CD4-positive, alpha-beta T cell treated with Interleukin-6 at 100 ng/mL for 8 hours (primary cell): ENCODE measurements at places on chromosomes 2 and 18.

- no peak for DNase-seq
Measured at GRCh38 chr2:1729242-1729641, 15.1 kb downstream of the PXDN start.

DNA sequence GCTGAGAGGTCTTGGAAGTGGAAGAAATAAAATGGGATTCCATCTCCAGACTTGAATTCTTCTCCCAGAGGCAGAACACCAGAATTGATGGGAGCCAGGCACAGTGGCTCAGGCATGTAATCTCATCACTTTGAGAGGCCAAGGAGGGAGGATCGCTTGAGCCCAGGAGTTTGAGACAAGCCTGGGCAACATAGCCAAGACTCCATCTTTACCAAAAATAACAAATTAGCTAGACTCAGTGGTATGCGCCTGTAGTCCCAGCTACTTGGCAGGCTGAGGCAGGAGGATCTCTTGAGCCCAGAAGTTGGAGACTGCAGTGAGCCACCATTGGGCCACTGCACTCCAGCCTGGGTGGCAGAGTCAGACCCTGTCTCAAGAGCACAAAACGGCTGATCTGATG lies 144.3 kb downstream of the C1D start:
- no peak for DNase-seq

DNA sequence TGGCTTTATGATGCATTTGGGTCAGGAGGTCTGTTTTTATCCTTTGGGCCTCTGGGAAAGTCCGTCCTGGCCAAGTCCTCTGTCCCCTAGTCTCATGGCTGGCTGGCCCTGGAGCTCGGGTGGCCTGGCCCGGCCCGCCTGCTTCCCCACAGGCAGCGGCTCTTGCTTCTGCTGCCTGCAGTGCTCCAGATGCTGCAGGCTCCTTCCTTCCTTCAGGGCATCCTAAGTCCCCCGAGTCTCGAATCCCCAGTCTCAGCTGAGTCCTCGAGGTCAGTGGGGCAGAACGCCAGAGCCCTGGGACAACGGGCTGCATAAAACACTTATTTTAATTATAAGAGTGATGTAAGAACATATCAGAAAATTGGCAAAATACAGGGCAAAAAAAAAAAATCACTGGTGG lies 71.2 kb downstream of the HPCAL1 start:
- no peak for DNase-seq

GRCh38 chr2:86753606-86754005 lies 33.5 kb downstream of the RMND5A start:
- no peak for DNase-seq

DNA sequence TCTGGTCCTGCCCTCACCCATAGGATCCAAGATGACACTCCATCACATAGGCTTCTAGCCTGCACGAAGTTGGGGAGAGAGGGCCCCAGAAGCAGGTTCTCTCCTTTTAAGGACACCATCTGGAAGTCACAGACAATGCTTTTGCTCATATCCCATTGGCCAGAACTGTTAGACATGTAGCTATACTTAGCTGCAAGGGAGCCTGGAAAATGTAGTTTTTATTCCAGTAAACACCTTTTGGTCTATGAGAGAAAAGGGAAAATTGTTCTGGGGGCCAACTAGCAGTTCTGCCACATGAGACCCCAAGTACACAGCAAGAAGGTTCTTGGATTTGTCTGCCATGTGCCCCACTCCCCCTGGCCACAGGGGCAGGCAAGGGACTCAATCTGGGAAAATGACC lies 206.1 kb downstream of the ZFP36L2 start:
- DNase-seq = no peak

- no peak for DNase-seq
Measured at GRCh38 chr18:45850021-45850420, 24.5 kb downstream of the SIGLEC15 start.

DNA sequence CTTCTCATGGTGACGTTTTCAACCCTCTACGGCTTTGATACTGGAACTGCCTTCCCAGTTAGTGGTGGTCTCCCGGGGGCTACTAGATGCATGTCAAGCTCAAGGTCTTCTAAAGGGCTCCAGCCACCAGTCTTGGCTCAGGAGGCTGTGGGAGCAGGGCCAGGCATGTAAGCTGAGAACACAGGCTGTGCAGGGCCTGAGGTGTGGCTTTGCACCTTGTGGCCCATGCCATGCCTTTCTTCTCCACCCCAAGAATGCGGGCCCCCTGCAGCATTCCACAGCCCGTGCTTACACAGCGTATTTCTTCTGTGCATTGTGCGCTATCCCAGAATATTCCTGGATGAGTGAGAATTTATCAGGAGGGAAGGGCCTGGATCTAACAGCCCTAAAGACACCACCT lies 144.9 kb downstream of the SEPTIN10 start:
- DNase-seq = no peak

GRCh38 chr2:85288244-85288725 lies 39.5 kb downstream of the TGOLN2 start:
- no peak for DNase-seq

- DNase-seq = no peak
Measured at GRCh38 chr2:148596018-148596417, 48.5 kb upstream of the EPC2 start.

- no peak for DNase-seq
Measured at GRCh38 chr18:41647914-41648313, 307.1 kb upstream of the PIK3C3 start.

DNA sequence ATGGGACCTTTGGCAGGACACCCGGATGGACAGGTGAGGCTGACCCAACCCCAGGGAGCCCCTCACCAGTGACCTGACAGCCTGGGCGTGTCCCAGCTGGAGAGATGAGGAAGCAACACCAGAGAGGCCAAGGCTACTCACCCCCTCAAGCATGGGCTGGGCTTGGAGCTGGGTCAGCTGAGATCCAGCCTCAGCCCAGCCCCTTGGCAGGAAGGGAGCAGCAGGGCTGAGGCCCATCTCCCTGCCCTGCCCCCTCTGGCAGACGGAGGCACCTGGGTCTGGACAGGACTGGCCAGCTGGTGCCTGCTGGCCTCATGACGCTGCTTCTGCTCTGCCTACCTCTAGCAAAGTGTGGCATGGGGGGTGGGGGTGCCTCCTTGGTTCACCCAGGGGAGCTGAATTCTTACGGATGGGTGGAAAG lies 37.8 kb downstream of the HS6ST1 start:
- DNase-seq = no peak

- no peak for DNase-seq
Measured at GRCh38 chr2:235910067-235910466, 258.1 kb downstream of the GBX2 start.

GRCh38 chr2:72162574-72162973 lies 14.9 kb upstream of the CYP26B1 start:
- no peak for DNase-seq

GRCh38 chr2:147100406-147101035 lies 744.3 kb upstream of the ACVR2A start:
- DNase-seq = no peak

GRCh38 chr18:73615506-73615905 lies 532.1 kb downstream of the FBXO15 start:
- no peak for DNase-seq

DNA sequence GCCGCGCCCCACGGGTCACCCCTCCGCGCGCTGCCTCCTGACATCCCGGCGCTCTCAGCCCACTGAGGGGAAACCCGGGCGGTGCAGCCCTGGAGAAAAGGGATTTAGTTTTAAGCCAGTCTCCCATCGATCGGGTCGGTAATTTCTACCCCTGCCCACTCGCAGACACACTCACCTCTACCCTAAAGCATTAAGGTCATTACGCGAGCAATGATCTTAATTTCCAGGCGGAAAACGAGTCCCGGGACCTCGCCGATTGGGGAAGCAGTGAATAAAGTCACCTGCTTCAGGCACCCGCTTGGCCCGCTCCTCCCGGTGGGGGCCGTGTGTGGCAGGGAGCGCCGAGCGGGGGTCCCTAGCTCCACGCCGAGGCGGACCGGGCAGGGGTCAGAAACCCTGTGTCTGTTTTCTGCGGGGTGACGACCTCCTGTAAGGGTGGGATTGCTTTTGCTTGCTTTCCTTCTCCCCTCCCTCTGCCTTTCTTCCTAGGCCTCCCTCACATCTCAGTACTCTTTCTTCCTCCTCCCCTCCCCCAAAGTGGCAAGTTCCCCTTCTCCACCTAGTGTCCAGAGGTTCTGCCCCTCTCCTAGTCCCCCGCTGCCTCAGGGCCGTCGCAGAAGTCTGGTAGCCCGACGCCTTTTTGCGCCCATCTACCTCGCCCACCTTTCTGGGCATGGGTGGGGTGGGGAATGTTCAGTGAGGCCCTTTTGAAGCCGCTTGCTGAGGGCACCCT lies 142.6 kb downstream of the MEIS1 start:
- DNase-seq = no peak

- DNase-seq = no peak
Measured at GRCh38 chr2:226398580-226398979, 401.0 kb downstream of the IRS1 start.

DNA sequence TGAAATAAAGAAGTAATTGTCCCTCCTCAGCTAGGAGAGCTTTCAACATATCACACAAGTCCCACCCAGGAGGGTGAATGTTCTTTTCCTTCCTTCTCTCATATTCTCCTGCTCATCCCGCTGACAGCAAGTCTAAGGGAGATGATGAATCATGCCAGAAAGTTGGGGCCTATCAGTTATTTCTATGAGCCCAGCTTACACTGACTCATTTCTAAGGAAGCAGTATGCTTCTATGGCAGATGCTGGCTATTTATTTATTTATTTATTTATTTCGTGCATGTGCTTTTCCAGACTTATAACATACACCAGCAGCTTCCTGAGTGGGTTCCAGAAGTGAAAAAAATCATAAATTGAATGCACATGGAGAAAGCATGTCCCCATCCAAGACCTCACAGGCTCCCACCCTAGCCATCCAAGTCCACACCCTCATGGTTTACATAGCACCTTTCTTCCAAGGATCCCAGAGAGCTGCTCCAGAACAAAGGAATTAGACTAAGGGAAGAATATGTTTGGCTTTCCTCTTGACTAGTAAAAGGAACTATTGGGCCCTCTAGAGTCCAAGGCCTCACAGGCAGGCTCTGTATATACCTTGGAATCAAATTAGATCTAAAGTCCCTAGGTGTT lies 1074.2 kb upstream of the ZEB2 start:
- no peak for DNase-seq

- no peak for DNase-seq
Measured at GRCh38 chr2:69781321-69782248, 39.7 kb downstream of the ANXA4 start.

- peak; percentile 44 for DNase-seq
Measured at GRCh38 chr2:74206180-74206688, 7.8 kb downstream of the MTHFD2 start.

- no peak for DNase-seq
Measured at GRCh38 chr18:47149457-47150028, 757 bp downstream of the HDHD2 start.

DNA sequence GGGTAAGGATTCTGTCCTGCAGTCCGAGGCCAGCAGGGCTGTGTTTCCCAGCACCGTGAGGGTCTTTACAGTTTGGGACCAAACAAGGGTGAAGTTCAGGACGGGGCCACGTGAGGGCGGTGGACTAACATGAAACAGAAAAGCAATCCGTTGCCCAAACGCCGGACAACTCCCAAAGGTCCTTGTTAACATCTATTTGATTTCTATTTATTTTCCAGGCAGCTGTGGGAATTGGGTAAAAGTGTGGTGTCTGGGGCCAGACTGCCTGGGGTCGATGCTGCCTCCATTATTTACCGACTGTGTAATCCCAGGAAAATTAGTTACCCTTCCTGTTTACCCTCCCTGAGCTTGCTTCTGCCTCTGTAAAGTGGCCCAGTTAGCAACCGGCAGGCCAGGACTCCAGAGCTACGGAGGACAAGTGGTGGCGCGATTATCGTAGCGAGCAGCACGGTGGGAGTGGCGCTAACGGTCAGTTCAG lies 66.3 kb upstream of the TCF7L1 start:
- DNase-seq = no peak

- DNase-seq = no peak
Measured at GRCh38 chr18:5393779-5394178, 98.3 kb upstream of the ZBTB14 start.

- DNase-seq = no peak
Measured at GRCh38 chr2:176507786-176508185, 238.5 kb downstream of the MTX2 start.

- DNase-seq = no peak
Measured at GRCh38 chr18:74861154-74861553, 263.5 kb downstream of the ZNF407 start.

- no peak for DNase-seq
Measured at GRCh38 chr2:160651416-160652200, 158.0 kb upstream of the RBMS1 start.

- DNase-seq = no peak
Measured at GRCh38 chr2:191304939-191305875, 60.0 kb downstream of the MYO1B start.

DNA sequence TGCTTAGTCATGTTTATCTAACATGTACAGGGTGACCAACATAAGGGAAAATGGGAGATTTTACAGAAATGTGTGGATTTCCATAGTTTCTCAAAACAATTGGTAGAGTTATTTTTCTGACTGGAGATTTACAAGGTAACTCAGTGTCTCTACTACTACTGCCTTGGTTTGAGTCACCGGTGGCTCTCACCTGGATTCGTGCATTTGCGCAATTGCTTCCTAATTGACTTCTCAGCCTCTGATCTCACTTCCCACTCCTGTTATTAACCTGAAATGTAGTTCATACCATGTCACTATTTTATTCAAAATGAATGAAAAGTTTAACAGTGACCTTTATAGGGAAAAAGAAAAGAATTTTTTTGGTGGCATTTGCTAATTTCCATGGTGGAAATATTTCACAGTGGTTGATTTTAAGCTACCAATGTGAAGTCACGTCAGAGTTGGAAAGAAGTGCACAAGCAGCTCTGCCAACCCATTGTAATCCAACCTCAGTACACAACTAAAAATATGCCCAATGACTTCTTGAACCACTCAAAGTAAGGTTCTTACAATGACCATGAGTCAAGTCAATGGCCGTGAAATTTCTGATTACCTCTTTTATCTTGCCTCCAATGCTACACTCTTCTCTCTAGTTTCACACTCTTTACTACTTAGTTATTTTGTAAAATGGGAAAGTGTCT lies 94.0 kb downstream of the NYAP2 start:
- DNase-seq = no peak

- DNase-seq = no peak
Measured at GRCh38 chr2:45205985-45206384, 196.7 kb upstream of the SIX2 start.

DNA sequence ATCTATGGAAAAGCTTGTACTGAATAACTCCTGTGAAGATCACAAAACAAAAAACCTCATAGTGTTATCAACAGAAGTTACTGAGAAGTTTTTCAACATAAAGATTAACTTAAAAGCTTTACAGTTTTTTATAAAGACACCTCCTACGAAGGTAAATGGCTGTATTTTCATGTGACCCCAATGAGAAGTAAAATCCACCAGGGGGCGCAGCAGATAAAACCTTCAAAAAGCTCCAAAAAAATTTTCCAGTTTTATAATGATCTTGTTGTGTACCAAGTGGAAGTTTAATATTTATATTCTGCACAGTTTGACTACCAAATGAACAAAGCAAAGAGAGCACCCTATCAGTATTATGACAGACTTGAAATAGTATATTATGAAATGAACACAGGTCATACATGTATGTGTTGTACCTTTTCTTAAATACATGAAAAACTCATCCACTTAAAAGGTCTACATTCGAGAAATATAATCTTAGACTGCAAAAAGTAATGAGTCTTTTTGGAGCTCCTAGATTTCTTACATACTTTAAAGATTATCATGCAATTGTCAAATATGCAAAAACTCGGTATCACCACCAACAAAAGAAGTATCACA lies 38.5 kb downstream of the PNO1 start:
- peak; percentile 62 for DNase-seq
